Cardiac fibroblast (primary cell): ENCODE measurements at places on chromosomes 7 and 10.

DNA sequence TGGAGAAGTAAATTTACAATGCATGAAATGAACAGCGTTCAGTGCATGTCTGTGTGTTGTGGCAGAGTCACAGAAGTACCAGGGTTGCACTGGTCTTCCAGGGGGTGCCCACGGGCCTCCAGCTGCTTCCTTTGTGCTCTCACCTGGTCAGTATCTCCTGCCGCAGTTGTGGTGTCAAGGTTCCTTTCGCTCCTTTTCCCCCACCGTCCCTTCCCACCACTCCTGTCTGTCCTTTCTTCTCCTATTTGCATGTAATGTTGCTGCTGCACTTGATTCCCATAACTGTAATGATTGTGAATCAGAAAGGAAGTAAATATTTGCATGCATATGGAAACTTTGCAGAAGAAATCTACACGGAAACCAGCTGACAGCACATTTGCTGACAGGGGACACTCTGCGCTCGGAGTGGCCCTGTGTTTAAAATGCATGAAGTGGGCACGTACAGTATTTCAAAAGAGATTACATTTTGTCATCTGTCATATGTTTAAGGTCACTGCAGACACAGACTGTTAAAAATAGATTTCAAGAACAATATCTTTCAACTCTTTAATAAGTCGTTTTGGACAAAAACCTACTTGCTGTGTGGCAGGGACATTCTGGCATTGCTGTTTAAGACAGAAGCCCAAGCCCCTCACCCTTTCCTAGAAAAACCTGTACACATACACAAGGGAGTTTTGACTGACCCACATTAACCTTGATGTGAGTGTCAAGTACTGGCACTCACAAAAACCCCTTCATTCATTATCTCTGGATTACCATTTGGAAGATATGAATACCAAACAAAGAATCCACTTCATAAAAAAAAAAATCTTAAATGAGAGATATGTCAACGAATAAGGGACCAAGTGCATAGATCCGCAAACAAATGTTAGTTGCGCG lies 336.7 kb upstream of the KLF6 start:
- DNase-seq, result no peak

DNA sequence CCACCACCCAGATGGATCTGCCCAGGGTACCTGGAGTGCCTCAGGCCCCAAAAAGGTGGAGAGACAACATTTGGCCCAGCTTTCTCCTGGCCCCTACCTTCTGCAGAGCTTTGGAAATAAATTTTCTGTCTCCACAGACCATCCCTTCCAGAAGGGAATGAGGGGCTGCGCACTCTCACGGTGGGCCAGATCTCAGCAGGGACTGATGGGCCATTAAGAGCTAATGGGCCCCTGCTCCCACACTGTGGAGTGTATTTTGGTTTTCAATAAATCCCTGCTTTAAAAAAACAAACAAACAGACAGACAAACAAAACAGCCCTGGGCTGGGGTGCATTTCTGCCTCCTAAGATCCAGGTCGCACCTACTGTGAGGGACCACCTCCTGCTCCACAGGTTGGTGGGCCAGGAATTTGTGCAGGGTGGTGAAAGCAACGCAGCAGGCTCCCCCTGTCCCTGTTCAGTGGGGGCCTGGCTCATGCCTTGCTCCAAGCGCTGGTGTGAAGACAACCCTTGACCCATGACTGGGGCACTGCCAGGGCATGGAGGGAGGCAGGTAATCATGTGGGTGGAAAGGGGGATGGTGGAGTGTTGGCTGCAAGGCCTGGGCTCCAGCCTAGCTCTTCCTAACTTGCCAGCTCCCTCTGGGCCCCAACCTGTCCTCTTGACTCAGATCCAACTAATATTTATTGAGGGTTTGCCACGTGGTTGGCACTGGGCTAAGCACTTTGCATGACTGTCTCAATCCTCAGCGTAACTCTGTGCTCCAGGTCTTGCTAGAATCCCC lies 88.5 kb downstream of the COL13A1 start:
- DNase-seq, result no peak

GRCh38 chr10:44946205-44946604 lies 13.4 kb upstream of the RASSF4 start:
- no peak for DNase-seq

- no peak for DNase-seq
Observed at GRCh38 chr7:128201690-128202085, 39.4 kb upstream of the LEP start.

DNA sequence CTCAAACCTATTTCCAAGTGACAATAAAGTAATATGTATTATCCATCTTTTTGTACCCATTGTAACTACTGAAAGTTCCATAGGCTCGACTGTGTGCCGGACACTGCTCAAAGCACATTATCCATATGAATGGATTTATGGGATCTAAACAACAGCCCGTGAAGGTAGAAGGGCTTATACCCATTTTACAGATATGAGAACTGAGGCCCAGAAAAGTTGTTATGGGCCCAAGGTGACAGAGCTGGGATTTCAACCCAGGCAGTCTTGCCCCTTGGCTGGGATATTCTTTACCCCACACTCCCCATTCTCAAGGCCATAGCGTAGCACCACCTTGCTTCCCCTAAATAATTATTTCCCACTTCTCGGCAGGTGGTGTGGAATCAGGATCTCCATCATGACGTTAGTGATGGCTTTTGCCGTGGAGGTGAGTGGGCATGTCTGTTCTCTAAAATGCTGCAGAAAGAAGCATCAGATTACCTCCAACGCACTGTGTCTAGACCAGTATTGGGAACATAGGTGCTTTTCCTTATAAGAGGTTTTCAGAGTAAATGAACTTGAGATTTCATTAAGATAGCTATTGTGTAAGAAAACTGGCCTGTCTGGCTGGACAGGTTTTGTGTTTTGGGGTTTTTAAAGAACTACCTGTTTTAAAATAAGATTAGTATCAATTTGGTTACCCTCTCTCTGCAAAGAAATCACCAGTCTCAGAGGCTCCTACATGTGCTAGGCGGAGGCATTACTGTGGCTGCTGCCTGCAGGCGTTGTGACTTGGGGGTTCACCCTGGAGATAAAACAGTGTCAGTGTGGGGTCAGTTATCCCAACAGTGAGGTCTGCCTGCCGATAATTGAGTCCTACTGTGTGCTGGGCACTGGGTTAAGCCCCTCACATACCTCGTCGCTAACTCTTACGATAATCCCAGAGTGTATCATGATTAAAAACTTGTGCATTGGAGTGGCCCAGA lies 85.1 kb upstream of the SDK1 start:
- no peak for DNase-seq

DNA sequence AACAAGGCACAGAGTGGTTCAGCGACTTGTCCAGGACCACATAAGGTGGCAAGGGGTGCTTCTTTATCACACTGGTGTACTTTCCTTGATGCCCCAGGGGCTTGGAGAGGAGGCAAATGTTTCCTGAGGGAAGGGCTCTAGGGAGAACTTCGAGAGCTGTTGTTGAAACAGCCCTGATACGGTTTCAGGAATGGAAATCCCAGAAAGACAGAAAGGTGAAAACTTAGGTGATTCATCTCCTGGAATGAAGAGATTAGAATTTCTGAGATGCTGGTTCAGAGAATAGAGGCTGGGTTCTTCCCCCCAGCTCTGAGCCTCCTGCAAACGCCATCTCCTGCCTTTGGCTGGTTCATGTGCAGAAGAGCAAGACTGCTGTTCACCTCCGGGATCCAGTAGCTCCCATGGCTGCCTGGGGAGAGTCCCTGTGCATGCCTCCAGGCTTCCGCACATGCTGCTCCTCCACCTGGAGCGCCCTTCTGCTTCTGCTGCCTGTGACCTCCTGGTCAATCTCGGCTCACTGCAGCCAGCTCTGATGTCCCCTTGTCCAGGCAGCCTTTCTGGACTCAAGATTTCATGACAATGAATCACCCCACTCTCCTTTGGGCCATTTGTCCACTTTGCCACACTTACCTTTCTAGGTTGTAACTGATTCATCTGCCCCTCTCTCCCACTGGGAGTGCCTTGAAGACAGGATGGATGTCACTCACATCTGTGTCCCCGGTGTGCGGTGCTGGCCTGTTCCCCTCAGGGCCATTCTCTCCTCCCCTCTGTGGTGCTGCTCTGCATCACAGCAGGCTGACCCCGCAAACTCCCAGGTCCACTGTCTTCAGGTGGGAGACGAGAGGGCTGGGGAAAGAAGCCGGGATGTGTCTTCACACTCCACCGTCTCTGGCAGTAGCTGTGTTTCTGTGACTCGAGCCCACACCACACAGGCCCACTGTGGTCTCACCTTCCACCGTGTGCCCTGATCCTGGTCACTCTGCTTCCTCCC lies 3.6 kb upstream of the CDH23 start:
- DNase-seq, result no peak

DNA sequence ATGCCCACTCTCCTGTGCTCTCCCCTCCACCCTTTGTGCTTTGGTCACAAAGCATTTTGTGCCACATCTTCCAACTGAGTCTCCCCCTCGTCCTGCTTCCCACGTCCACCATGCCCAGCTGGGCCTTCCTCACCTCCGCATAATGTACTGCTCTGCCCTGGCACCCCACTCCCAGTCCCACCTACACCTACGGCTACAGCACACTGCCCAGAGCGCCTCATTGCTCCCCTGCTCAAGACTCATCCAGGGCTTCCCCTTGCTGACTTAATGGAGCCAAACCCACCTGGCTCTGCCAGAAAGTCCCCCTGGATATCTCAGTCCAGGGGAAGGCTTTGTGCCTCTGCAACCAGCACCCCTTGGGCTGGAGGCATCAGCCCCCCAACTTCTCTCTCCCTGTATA lies 299.2 kb upstream of the ZMIZ1 start:
- DNase-seq, result no peak

DNA sequence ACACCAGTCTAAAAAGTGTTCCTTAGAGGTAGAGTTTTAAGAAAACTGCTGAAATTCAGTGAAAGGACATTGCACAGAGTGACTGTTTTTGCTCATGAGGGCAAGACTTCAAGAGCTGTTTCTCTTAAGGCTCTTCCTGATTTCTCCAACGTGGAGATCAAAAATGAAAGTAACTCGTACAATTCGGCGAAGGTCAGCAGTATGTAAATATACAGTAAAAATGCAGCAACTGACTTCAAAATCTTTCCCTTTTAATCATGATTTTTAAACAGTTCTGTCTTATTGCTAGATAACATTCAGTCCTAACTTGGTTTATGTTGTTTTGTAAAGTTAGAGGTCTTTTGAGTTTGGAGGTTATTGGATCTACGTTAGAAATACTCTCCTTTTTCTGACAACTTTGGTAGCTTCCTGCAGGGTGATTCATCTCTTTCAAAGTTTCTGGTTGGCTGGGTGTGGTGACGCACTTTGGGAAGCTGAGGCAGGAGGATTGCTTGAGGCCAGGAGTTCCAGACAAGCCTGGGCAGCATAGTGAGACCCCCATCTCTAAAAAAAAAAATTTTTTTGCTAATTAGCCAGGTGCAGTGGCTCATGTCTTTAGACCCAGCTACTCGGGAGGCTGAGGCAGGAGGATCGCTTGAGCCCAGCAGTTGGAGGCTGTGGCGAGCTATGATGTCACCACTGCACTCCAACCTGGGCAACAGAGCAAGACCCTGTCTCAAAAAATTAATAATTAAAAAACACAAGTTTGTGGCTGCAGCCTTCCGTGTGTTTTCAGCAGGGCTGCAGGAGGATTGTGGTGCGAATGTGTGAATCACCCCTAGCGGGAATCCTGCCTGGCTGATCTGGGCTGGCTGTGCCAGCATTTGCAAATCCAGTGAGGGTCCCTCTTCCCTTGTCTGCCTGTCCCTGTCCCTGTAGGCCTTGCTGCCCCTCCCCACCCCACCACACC lies 29.2 kb upstream of the AP5Z1 start:
- DNase-seq, result peak; percentile 87

- no peak for DNase-seq
Observed at GRCh38 chr7:38775506-38776175, 133.3 kb downstream of the VPS41 start.

- no peak for DNase-seq
Observed at GRCh38 chr10:35443858-35444257, 107.5 kb downstream of the CCNY start.

DNA sequence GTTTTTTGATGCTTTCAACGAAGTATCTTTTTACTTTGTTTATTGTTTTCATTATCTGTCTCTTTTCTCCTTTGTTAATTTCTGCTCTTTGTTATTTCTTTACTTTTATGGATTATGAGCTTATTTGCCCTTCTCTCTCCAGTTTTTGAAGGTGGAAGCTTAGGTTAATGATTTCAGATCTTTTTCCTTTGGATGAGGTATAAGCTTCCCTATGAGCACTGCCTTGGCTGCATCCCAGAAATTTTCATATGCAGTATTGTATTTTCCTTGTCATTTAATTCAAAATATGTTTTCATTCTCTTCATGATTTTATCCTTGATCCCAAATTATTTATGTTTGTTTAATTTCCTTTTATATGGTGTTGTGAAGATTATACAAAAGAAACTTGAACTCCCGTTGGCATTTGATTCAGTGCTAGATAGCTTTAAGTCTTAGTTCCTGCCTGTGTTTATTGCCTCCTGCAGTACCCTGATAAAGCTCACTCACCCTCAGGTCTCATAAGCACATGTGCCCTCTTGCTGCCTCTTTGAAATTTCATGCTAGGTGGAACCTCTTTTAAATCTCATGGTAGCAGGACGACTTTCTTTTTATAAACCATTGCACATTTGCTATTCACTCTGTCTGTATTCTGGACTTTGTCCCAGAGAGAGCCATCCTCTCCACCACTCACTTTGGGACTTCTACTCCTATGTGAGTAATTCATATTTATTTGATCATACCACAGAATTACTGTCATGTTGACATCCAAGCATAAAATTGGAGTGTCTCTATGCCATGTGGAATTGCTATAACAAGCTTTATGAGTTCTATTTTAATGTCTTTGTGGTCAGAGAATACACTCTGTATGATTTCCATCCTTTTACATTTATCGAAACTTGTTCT lies 23.0 kb upstream of the CEP41 start:
- DNase-seq, result no peak

DNA sequence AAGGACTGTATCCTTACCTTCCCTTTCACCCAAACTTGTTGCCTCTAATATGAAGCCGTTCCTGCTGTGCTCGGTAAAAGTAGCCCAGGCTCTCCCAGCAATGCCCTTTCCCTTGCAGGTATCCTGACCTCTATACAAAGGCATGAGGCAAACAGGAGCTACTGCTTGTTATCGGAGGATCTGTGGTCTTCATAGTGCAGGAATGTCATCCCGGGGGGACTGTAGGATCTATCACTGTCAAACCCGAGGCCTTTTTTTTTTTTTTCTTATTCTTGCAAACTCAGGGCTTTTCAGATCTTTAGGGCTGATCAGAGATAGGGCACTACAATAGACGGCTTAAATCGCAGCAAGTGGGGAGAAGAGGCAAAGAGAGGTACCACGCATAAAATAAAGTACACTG lies 1206.6 kb downstream of the TYW1 start:
- no peak for DNase-seq

DNA sequence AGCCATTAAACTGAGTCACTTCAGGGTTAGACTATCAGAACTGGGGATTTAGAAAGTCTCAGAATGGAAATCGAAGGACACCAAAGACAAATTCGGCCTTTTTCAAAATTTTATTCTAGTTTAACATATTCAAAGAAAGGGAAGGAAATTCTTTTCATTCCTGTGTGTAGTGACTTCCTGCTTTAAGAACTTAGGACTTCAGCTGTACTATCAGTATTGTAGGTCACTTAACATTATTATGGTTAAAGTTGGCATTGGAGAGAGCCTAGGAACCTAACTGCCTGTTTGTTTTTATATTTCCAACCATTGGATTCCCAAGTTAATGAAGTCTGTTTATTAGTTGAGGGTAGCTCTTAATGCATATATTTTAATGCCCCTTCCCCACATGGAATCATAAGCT lies 63.7 kb downstream of the PTEN start:
- peak; percentile 55 for DNase-seq
